ENCODE measurements at places on chromosomes 3 and 15.
A peak's percentile ranks its signal among the peaks of the same experiment; 100 is the strongest.

- DNase-seq, result no peak
These were observed 117.7 kb downstream of the CD47 start for GRCh38 chr3:107973152-107973551.

GRCh38 chr15:56736881-56737707 is 3.8 kb upstream of the ZNF280D start:
- no peak for DNase-seq

- no peak for DNase-seq
These were observed 25.5 kb downstream of the EIF2AK4 start for GRCh38 chr15:39959411-39959810.

DNA sequence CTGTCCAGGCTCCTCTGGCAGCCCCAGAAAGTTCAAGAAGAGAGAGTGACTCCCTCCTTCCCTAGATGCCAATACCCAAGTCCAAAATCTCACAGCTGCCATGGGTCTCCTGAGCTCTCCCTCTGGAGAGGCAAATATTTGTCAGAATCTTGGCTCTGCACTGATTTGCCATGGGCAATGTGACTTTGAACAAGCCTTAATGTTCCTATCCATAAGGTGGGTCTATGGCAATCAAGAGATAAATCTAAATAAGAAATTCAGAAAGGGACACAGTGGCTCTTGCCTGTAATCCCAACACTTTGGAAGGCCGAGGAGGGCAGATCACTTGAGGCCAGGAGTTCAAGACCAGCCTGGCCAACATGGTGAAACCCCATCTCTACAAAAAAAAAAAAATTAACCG is 12.4 kb upstream of the WNT7A start:
- no peak for DNase-seq

DNA sequence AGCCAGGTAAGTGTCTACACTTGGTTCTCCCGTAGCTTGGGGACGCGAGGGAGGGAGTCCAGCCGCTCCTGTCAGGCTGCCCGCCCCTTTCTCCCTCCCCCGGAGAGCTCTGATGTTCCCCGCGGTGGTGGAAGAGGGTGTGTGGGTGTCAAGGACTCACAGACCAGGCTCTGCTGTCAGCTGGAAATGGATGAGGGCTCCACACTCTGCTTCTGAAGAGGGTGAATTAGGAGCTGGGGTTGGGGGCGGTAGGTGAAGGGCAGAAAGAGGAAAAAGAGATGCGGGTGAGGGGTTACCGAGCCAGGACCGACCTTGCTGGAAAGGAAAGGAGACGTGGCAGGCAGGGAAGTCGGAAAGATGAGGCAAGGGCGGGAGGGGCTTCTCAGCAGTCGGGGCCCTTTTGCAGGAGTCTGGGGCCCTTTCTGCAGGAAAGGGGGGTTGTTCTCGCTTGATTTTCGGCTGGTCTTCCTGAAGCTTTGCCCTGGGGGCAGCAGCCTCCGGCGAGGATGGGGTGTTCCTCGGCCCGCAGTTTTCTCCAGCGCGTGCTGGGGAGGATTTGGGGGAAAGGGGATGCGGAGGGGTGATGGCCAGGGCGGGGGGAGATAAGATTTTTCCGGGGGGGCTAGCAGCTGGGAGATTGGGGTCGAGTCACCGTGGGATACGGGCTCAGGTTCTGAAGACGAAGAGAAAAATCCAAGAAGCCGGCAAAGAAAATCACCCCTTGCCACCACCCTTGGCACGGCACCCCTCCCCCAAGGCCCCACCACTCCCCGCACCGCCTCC is 602 bp upstream of the BAHD1 start:
- peak; percentile 59 for DNase-seq

GRCh38 chr3:27358372-27358771 is 10.8 kb downstream of the NEK10 start:
- no peak for DNase-seq
